ENCODE measurements at places on chromosomes 13 and 19.
A peak's percentile ranks its signal among the peaks of the same experiment; 100 is the strongest.

DNA sequence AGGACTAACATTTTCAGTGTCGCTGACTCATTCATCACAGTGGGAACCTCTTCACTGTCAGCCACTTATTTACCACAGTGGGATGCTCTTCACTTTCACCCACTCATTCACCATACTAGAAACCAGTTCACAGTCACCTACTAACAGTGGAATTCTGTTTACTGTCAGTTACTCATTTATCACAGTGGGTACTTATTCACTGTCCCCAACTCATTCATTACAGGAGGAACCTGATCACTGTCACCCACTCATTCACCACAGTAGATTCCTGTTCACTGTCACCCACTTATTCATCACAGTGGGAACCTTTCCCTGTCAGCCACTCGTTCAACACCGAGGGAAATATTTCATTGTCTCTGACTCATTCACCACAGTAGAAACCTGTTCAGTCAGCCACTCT lies 10.1 kb upstream of the ZNF85 start:
- DNase-seq, result no peak

DNA sequence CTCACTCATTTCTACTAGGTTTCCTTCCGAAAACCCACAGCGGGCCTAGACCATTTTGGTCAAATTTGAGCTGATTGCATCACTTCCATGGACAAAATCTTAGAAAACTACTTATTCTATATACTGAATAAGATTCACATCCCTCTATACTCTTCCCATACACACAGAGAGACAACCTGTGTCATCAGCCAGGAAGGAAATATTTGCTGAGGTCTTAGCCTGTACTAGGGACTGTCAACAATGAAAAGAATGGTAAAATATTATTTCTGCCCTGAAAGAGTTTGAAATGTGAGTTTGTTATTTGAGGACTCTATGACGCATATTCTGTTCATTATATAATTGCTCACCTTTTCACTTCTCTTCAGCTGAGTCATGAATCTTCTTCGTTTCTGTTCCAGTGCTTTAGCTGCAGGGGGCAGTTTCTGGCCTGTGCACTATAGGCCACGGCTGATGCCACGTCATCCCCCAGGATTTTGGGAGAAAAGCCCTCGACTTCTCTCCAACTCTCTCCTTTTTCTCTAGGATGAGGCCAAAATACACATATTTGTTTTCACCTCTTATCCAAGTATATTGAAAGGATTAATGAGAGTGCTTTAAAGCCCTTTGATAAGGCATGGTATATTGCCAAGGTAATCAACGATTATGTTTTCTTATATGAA lies 47.7 kb downstream of the GSX1 start:
- no peak for DNase-seq

GRCh38 chr19:38277549-38277948 lies 13.2 kb downstream of the SPINT2 start:
- no peak for DNase-seq

- DNase-seq, result no peak
These were observed 16.3 kb downstream of the KBTBD7 start for GRCh38 chr13:41178040-41178439.

GRCh38 chr13:72521940-72522661 lies 205.3 kb downstream of the MZT1 start:
- DNase-seq, result no peak

GRCh38 chr13:77325371-77325980 lies 1.4 kb downstream of the MYCBP2 start:
- DNase-seq, result no peak

DNA sequence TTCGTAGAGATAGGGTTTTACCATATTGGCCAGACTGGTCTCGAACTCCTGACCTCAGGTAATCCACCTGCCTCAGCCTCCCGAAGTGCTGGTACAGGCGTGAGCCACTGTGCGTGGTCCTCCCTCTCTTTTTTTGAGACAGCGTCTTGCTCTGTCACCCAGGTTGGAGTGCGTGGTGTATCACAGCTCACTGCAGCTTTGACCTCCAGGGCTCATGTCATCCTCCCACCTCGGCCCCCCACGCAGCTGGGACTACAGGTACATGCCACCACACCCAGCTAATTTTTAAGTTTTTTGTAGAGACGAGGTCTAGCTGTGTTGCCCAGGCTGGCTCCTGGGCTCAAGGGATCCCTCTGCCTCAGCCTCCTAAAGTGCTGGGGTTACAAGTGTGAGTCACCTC lies 18.2 kb downstream of the ZSCAN18 start:
- no peak for DNase-seq

- DNase-seq, result no peak
These were observed 5.9 kb downstream of the MIPEP start for GRCh38 chr13:23883255-23883654.

- DNase-seq, result no peak
These were observed 41.2 kb downstream of the NFIX start for GRCh38 chr19:13036366-13036976.

DNA sequence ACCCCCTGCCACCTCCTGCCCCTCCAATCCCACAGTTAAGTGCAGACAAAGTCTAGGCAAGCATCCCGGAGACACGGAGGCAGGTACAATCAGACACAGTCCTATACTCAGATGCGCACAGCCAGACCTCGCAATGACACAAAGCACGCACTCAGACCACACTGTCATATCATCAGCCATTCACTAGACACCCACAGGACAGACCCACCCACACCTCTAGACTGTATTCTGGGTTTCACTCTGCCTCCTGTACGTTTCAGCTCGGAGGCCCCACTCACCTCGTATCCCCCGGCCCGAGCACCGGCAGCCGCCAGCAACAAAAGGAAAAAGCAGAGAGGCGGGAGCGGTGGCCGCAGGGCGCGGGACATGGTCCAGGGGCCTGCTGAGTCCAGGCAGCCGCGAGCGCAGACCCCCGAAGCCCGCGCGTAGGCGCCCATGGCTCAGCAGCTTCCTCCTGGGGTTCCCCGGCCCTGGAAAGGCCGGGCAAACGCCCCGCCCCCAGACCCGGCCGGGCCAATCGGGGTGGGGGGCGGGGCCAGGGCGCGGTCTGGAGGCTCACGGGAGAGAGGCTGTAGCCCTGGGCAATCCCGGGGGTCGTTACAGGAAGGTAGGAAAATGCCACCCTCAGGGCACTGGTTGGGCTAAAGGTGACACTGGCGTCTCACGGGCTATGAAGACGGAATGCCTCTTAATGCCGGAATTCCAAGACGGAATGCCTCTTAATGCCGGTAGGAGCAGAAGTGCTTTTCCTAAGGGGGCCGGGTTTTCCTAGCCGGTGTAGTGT lies at the start of the genes MAN2B1 and WDR83:
Gene MAN2B1, minus strand, starts transcription at position 478 of the 784 bp plus-strand sequence. Its CDS starts 41 bp downstream, at position 437.
Gene WDR83, plus strand, starts transcription at position 543 of the 784 bp plus-strand sequence. CDS start 2,984 bp downstream, outside the sequence.
- peak; percentile 58 for DNase-seq

- DNase-seq, result peak; percentile 60
These were observed 638 bp downstream of the ADGRE5 start for GRCh38 chr19:14381689-14382474.

DNA sequence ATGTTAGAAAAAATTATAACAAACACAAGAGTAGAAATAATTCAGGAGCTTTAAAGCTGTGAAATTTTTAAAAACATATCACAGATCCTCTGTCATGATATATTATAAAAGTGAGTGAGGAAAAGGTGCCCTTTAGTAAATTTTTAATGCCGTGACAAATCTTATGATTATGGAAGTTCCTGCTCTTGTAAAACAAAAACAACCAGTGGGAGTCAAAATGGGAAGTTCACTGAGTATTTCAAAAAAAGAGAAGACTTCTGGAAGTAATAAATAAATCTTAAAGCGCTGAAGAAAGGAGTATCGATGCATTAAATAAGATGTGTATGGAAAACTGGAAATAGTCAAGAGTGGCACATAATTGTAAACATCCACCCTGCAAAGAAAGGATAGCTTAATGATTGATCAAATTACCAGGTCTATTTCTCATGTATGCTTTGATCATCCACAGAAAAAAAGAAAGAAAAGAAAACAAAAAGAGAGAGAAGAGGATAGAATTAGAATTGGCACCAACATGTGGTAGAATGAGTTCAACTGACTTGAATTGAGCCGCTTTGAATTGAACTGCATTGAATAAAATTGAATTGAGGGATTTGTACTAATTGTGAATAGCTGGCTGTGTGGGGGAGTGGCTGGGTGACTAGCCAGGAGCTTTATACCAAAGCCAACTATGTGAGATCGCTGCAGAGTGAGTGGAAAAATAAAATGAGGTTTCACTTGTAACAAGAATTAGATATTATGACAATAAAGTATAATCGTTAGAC lies 647.6 kb upstream of the SPRY2 start:
- no peak for DNase-seq

DNA sequence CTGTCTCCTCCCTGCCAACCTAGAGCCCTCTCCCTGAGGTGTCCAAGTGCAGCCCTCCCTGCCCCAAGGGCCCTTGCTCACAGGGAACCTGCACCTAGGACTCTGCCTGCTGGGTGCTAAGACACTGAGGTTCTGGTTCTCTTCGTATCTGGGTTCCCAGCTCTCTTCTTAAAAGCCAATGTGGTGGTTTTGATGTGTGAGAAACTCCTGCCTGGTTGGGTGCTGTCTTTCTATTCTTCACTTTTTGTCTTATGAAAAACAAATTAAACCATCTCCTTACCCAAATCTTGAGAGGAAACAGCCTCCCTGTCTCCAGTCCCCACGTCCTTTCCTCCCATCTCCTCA lies 4.3 kb upstream of the KMT2B start:
- DNase-seq, result no peak

GRCh38 chr13:41411522-41411921 lies 45.8 kb upstream of the RGCC start:
- no peak for DNase-seq

- DNase-seq, result no peak
These were observed 1003.2 kb upstream of the PCDH20 start for GRCh38 chr13:62418872-62419271.

DNA sequence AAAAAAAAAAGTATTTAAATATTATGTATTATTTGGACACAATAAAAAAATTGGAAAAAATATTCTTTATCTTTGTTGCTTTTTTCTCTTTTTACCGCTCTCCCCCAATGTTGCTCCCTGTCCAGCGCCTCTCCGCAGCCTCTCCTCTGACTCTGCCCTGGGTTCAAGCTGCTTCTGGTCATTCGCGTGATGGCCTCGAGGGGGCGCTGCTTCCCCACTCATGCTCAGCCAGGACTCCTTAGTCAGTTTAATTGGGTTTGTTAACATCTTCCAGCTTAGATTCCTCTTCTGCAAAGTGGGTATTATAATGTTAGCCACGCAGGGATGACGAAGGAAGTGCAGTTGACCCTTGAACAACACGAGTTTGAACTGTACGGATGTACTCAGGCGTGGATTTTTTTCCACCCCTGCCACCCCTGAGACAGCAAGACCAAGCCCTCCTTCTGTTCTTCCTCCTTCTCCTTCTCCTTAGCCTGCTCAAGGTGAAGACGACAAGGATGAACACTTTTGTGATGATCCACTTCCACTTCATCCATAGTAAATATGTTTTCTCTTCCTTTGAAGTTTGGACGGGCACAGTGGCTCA lies 4.9 kb upstream of the NWD1 start:
- no peak for DNase-seq

DNA sequence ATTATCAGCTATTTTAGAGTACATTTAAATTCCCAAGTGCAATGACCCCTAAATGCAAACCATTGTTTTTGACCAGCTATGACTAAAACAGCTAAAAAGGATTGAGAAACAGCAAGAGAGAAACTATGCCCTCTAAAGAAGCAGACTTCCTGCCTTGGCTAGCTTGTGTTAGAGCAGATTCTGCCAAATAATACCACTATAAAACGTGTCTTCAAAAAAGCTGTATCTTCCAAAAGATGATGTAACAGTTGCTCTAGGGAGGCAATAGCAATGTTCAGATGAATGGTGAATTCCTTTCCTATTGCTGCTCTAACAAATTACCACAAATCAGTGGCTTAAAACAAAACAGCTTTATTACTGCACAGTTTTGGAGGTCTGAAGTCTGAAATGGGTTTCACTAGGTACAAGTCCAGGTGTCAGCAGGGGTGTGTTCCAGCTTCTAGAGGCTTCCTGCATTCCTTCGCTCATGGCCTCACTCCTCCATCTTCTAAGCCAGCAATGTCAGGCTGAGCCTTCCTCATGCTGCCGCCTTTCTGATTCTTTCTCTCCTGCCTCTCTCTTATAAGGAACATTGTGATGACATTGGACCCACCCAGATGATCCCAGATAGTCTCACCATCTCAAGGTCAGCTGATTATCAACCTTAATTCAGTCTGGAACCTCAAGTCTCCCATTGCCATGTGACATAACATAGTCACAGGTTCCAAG lies 84.5 kb downstream of the LRRC63 start:
- DNase-seq, result no peak

- no peak for DNase-seq
These were observed 576.9 kb downstream of the IRS2 start for GRCh38 chr13:109209526-109209925.

DNA sequence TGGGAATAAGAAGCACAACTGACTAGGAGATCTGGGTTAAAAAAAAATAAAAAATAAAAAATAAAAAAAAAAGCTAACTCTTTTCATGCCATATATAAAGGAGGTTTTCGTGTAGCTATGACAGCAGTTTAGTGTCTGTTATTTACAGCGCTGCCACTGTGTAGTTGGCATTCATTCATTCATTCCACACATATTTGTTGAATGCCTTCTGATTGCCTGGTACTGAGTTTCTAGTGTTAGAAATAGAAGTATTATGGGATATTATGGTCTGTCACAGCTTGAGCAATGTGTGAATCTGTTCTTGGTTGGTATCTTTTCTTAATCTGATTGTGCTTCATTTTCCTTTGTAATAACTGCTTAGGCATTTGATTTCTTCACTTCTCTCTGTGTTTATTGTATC lies 237.4 kb downstream of the NBEA start:
- DNase-seq, result no peak

DNA sequence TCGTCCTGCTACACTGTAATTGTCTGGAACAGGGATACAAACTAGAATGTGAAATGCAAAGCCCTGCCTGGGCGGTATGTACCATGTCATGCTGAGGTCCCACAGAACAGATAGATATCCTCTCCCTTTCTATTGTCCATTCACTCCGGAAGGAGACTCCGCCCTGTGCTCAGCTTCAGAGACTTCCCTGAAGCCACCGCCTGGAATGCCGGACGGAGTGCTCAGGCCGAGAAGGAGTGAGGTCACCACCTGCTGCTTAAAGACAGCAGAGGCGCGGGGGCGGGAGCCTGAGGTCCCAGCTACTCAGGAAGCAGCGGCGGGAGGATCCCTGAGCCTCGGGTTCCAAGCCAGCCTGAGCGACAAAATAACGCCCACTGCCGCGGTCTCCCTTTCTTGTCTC lies 890 bp upstream of the ZNF611 start:
- no peak for DNase-seq

- no peak for DNase-seq
These were observed 5.5 kb downstream of the MAST3 start for GRCh38 chr19:18102916-18103542.

- DNase-seq, result no peak
These were observed 1.2 kb downstream of the PPM1N start for GRCh38 chr19:45499196-45500180.

Data from stimulated activated CD8-positive, alpha-beta memory T cell treated with anti-CD3 and anti-CD28 coated beads, Interleukin-4, amount 100 ng/mL, for 1 hour (primary cell).